ENCODE measurements at places on chromosomes 1 and 21.

- no peak for DNase-seq
These were observed 137.4 kb downstream of the ZNF326 start for GRCh38 chr1:90132306-90132705.

DNA sequence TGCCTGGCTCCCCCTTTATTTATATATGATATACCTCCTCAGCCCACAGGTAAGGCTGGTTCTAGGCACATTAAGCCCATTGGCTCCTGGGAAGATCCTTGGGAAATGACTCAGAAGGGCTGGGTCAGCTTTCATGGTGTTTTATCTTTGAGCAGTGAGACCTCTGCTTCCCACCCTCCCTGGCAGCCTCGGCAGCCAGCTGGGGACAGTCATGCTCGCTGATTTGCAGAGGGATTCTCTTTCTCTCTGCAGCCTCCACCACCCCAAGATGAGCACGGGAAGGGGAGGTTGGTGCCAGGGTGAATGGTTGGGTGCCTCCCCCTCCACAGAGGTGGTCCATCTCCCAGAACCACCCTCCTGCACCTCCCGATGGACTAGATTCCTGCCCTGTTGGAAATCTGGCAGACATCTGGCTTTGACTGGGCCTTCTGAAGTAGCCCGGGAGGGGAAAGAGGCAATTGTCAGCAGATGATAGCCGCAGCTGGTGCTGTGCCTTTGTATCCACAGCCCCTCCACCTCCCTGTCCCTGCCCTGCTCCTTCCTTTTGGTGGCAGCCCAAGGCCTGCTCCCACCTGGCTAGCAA lies 24.6 kb downstream of the IER5 start:
- DNase-seq, result no peak

GRCh38 chr1:89876463-89876862 lies 55.6 kb downstream of the LRRC8D start:
- DNase-seq, result no peak

DNA sequence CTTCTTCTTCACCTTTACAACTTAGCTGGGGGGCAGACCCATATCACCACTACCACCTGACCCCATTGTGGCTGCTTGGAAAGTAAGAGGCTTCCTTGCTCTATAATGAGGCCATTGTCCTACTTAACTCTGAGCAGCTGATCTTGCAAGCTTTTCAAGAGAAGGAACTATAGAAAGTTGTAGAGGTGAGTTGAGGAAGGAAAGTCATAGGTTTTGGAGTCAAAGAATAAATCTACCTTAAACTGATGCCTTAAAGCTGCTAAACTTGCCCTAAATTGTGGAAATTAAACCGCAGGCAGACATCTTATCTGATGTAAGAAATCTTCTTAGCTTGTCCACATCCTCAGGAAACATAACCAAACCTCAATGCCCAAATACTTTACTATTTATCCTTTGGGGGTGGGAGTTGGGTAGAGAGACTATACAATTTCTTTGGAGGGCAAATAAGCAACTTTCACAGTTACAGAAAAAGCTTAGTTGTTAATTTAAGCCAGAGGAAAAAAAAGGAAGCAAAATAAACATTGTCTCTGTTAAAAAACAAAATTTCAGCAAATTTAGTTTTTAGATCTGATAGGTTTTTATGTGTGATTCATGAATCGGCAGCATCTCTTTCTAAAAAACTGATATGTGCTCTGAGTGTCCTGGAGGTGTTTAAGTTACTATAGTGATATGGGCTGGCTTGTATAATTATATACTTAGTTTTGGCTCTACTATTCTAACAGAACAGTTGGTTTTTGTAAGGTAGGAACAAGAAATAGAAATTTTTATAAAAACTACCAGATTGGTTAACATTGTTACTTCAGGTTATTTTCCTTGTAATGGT lies 4.7 kb downstream of the IL23R start:
- no peak for DNase-seq

- no peak for DNase-seq
These were observed 237.7 kb upstream of the C1orf174 start for GRCh38 chr1:4137621-4138415.

DNA sequence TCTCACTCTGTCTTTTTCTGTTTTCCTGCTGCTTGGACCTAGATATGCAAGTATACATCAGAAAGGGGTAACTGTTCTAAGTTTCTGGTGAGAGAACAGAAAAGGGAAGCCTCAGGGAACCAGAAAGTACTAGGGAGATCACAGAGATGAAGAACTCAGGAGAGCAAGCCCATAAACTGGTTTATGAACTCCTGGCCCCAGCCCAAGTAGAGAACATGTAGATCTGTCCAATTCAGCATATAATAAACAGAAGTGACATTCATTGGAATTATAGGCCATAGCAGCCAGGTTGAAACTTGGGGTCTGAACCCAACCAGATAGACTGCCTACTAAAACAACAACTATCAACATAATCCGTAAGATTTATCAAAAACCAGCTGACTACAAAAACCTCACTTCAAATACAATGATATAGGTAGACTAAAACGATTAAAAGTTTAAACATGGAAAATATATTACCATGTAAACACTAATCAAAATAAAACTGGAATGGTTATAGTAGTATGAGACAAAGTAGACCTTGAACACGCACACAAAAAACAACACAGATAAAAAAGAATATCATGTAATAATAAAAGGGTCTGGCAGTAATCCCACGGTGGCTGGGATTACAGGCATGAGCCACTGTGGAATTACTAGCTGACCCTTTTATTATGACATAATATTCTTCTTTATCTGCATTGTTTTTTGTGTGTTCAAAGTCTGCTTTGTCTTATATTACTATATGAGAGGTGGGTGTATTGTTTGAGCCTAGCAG lies 65.0 kb downstream of the ZSWIM5 start:
- DNase-seq, result no peak

- DNase-seq, result no peak
These were observed 10.7 kb upstream of the SLAMF8 start for GRCh38 chr1:159815926-159816325.

DNA sequence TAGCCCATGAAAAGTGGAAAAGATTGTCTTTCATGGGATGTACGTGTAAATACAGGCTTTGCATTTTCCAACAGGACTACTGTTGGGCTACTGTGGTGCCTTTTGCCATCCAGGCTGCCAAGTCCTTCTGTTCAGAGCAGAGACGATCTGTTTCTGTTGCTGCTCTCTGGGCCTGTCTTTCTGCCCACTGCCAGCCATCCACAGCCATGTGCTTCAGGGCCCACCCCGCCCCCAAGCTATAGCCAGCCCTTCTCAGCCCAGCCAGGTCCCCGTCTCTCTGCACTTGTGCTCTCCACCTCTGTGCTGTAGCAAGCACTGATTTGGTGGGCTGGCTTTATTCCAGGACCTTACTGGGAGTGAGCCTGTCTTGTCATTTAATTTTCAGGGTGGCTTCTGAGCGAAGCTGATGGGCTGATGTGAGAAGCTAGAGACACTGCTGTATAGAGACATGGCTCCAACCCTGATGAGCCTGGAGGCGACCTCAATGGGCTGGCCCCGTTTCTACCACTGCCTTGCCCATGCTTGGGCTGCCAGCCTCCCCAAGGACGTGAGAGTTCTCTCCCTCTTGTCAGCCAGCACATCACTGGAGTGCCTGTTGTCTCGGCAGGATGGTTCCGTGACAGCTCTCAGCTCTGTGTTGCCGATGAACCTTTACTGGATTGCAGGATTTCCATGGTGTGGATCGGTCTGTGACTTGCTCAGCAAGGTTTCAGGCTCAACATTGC lies 137.8 kb downstream of the PEX14 start:
- DNase-seq, result no peak

- no peak for DNase-seq
These were observed 17.1 kb downstream of the ATP6V1G3 start for GRCh38 chr1:198523182-198523950.

- DNase-seq, result no peak
These were observed 7.6 kb downstream of the DCLRE1B start for GRCh38 chr1:113912594-113913311.

DNA sequence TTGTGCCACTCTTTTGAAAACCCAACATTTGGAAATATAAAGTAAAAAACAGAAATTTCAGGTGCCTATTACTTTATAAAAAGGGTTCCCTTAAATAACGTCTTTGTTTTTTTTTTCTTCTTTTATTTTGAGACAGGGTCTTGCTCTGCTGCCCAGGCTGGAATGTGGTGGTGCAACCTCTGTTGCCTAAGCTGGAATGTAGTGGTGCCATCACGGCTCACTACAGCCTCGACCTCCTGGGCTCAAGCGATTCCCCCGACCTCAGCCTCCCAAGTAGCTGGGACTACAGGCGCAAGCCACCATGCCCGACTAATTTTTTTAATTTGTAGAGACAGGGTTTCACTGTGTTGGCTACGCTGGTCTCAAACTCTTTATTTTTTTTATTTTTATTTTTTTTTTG lies 110.2 kb upstream of the HNRNPU start:
- DNase-seq, result no peak

DNA sequence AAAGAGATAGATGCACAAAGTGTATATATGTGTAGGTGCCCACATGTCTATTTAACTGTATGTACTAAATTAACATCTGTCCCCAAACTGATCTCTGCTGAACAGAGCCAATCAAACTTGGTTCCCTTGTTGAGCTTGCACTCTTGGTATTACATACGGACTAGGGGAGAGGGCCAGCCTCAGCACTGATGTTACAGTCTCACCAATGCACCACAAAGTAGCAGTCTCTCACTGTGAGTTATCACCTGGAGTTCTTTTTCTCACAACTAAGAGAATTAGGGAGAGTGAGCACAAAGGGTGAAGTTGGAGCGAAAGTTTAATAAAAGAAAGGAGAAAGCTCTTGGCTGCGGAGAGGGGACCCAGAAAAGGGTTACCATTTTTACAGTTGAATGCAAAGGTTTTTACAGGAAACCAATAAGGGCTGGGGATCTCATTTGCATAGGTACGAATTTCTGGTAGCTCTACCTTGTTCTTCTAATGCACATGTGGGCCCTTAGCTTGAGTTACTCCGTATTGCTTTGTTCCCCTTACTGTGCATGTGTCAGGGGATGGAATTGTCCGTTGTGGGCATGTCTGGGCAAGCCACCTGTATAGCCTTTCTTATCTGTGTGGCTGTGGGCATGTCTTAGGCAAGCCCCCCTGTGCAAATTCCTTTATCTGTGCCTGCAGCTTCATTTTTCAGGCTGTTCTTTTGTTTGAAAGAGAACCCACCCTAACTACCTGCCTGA lies 13.3 kb upstream of the CHI3L2 start:
- DNase-seq, result peak; percentile 42

DNA sequence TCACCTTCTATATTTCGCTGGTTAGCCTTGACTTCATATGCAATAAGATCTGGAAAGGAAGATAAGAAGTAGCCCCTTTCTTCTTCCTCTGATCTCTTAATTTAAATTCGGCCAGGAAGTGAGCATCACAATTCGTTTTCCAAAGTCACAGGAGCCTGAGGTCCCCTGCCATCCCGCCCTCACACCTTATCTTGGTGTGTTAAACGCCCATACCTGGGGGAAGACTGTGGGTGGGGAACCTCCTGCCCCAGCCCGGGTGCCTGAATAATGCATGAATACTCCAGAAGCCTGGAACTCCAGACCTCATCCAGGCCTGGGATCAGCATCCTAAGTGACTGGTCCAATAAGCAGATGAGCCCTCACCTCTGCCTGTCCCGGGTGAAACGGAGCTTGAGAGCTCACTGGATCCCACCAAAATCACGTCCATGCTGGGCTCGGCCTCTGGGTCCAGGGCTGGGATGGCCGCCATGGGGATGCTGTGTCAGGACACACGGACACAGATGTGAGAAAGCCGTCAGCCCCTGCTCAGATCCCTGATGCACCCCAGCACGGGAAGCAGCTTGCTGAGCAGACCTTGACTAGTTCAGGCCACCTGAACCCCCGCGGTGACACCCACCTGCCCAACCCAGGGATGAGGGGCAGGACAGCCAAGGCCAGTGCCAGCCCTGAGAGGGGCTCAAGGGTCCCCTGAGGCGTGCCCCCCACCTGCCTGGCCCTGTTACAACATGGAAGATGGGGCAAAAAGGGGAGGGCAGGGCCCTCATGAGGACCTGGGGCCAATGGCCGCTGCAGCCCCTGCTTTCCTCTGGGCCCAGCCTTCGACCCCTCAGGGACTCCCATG lies 686 bp downstream of the DNMT3L start:
- DNase-seq, result no peak

DNA sequence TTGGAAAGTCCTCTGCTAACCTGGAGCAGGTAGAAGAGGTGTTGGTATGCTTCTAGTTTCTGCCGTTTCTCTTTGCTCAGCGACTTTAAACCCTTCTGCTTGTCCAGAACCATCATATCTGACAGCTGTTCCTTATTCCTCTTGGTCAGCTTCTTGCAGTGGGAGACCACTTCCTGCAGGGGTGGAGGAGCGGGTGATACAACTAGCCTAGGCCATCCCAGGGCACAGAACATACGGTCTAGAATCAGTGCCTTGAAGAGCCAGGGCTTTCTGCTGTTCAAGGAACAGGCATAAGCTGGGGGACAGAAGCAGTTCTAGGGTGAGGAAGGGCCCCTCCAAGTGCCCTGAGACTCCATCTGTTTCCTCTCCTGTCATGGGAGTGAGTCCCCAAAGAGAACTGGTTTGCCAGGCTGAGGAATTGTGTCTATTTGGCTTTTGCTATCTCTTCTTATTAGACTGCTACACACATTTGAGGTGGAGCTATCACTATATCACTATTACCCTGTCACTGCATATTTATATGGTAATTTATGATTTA lies 32.5 kb downstream of the IQGAP3 start:
- DNase-seq, result no peak

GRCh38 chr1:232837087-232837486 lies 31.9 kb downstream of the MAP10 start:
- DNase-seq, result no peak

Data from activated T-cell treated with anti-CD3 and anti-CD28 coated beads, Interleukin-2, amount 50 U/mL, for 24 hours (primary cell).